ENCODE measurements at places on chromosomes 7 and 10.

DNA sequence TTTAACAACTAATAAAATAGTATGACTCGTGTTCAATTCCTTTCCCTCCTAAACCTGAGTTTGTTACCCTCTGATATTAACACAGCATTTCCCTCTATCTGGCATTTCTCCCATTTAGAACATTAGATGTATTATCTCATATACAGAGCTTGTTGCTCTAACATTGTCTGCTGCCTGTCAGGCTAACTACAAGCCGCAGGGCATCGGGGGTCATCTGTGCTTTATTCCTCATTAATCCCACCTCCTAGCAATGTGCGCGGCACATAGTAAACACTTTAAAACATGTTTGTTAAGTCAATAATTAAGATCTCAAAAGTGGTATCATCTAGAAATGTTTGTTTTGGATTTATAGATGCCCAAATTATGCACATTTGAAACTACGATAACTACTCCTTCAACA lies 52.9 kb upstream of the NEBL start:
- no peak for DNase-seq

- no peak for DNase-seq
Observed at GRCh38 chr10:93437086-93437945, 44.8 kb downstream of the MYOF start.

DNA sequence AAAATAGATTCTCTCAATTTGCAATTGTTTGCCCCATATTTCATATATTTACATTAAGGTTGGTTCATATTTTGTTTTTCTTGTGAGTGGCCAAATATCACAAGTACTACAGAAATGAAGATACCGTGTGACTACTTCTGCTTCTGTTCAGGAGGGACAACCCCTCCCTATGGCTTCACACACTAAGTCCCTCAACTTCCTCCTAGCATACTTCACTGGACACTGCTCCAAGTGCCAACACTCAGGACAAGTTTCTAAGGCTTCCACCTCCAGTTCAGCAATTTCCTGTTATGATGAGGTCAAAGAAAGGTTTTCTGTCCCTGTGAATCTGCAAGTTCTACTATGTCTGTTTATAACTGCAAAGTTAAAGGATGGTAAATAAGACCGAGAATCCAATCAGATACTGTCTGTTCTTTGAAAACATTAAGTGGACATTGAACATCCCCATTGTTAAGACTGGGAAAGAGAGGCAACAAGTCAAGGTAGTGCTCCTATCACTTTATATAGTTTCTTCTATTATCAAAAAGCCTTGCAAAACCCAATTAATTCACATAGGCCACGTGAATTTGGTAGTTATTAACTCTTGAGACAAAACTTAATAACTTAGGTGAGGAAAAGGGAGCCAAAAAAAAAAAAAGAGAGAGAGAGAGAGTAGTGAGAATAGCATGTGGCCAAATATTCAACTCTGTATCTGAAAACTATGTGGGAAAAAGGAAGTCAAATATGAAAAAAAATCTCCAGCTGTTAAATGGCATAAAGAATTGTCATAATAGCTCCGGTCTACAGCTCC lies 81.3 kb upstream of the DKK1 start:
- DNase-seq, result no peak

DNA sequence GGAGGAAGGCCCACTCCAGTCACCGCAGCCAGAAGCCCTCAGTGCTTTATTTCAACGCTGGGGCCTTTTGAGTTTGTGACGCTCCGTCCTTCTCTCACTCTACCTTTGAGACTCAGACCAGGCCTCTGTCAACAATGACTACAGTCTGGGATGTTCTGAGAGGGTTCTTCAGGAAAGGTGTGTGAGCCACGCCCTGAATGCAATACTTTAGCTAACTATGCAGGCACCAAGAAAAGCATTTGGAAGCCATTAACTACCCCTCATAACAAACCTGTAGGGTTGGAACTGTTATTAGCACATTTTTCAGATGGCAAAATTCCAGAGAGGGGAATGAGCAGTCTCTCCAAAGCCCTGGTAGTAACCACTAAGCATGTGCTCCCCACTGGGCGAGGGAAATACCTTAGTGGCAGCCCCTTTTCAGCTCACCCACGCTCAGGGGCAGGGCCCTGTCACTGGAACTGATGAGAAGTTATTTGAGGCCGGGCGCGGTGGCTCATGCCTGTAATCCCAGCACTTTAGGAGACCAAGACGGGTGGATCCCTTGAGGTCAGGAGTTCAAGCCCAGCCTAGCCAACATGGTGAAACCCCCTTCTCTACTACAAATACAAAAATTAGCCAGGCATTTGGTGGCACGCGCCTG lies 5.7 kb upstream of the ARPC1B start:
- DNase-seq, result no peak

GRCh38 chr10:34808801-34809745 lies 6.0 kb downstream of the PARD3 start:
- DNase-seq, result peak; percentile 41

DNA sequence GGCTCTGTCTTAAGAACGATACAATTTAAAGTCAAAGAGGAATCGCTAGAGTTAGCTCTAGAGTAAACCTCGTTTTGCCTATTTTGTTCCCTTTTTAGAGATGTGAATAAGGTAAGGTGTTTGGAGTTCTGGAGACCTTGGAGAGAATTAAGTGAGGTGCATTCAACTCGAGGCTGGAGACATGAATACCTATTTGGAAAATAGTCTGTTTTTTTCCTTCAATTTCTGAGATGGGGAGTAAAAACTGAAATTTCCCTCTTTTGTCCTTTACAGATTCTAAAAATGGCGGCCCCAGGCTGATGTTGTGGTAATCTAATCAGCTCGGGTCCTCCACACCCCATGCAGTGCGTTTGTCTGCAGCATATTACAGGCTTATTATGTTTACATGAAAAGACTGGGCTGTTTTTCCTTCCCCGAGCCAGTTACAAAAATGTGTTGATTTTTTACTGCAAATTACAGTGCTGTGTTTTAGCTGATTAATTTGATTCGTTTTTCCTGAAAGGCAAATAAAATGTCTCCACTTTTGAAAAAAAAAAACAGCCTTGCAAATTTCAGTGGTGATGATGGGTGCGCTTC lies 1.5 kb downstream of the KMT2E start:
- DNase-seq, result no peak

- DNase-seq, result no peak
Observed at GRCh38 chr10:3785851-3786271, 852 bp upstream of the KLF6 start.

DNA sequence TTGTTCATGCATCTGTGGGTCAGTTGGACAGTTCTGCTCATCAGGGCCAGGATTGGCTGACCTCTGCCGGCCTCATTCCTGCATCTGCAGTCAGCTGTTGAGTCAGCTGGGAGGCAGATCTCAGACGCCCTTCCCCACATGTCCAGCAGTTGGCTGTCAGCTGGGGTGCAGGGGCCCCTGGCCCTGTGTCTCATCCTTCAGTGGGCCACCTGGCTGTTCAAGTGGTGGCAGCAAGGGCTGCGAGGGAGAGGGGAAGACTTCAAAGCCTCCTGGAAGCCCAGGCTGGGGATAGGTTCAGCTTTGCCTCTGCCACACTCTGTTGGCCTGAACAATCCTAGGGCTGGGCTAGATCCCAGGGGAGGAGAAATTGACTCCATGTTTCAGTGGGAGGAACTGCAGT lies 33.2 kb downstream of the TACR2 start:
- no peak for DNase-seq

DNA sequence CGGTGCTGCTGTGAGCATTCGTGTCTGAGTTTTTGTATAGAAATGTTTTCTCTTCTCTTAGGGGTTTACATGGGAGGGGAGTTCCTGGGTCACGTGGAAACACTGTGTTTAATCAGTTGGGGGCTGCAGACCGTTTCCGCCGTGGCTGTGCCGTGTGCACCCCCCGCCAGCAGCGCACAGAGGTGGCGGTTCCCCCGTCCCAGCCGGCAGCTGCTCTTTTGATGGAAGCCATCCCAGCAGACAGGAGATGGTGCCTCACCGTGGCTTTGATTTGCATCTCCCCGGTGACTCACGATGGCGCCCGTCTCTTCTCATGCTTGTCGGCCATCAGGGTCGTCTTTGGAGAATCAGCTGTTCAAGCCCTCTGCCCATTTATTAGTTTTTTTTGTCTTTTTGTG lies 34.9 kb upstream of the FOXL3 start:
- DNase-seq, result no peak

DNA sequence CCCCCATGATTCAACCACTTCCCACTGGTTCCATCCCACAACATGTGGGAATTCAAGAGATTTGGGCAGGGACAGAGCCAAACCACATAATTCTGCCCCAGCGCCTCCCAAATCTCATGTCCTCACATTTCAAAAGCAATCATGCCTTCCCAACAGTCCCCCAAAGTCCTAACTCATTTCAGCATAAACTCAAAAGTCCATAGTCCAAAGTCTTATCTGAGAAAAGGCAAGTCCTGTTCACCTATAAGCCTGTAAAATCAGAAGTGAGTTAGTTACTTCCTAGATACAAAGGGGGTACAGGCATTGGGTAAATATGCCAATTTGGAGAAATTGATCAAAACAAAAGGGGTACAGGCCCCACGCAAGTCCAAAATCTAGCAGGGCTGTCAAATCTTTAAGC lies 272.9 kb downstream of the MAGI2 start:
- DNase-seq, result no peak

GRCh38 chr7:126370038-126370668 lies 882.6 kb downstream of the GRM8 start:
- DNase-seq, result no peak

GRCh38 chr7:81004098-81004497 lies 85.2 kb upstream of the SEMA3C start:
- no peak for DNase-seq

GRCh38 chr7:140283472-140283871 lies 106.7 kb upstream of the KDM7A start:
- DNase-seq, result no peak

DNA sequence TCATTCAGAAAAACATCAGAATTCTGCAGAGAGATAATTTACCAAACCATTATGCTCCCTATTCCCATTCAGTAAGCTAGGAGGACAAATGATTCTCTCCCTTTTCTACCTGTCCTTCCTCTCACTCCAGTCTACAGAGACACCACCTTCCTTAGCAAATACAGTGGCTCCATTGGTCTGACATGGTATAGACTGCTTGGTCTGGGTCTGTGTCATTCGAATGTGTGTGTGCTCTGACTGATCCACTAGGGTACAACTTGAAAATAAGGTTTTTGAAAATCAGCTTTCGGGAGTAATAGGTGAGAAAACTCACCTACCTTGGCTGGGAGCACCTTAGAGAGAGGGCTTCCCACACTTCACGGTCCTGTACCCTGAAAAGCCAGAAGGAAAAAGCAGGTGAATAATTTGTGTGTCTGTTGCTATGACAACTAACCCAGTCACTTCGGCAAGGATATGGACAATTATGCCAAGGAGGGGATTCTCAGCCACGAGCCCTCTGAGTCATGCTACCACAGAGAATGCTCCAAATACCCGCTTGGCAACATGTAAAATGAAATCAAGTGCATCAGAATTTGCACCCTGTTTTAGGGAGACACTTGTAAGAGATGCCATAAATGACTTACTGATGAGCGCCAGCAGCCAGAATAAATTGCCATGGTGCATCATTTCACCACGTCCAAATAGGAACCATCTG lies 114.5 kb upstream of the PRKCQ start:
- DNase-seq, result no peak

- DNase-seq, result no peak
Observed at GRCh38 chr10:102133373-102134195, 744 bp downstream of the PPRC1 start.

GRCh38 chr10:132632851-132633684 lies 95.5 kb downstream of the INPP5A start:
- no peak for DNase-seq

DNA sequence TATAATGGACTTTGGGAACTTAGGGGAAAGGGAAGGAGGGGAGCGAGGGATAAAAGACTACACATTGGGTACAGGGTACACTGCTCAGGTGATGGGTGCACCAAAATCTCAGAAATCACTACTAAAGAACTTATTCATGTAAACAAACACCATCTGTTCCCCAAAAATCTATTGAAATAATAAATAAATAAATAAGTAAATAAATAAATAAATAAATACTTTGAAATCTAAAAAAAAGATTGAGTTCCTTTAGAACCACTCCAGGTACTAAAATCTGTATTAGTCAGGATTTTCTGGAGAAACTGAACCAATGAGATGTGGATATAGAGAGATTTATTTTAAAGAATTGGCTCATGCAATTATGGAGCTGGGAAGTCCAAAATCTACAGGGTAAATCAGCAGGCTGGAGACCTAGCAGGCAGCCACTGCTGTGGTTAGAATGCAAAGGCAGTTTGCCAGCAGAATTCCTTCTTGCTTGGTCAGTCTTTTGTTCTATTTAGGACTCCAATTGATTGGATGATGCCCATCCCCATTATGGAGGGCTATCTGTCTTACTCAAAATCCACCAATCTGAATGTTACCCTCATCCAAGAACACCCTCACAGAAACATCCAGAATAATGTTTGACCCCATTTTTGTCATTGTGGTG lies 8.9 kb downstream of the IGFBP1 start:
- DNase-seq, result no peak

- no peak for DNase-seq
Observed at GRCh38 chr10:50315424-50315823, 64.1 kb upstream of the ASAH2 start.

DNA sequence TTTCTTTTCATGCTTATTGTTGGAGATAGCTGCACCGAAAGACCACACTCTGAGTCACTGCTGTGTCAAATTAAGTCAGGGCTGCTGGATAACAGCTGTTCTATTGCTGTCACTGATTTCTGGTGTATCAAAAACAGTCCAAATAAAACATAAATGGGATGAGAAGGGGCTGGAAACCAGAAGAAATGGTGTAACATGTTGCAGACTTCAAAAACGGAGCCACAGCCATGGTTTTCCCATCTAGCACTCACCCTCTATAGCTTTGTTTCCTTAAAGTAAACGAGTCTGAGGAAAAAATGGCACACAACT lies 103.3 kb upstream of the DIP2C start:
- no peak for DNase-seq

GRCh38 chr7:26599982-26600381 lies 264.4 kb downstream of the SKAP2 start:
- DNase-seq, result no peak

Measured in left renal cortex interstitium (tissue), 4 donors.